ENCODE measurements at places on chromosomes 13 and 19. TPM values are rescaled to one million over a fixed set of nuclear protein-coding genes. Genes with fewer than 3 reads are reported as not detected.

Gene ZFP14
- total RNA-seq = 2.5 TPM

Gene TINCR
- 1.4 TPM for total RNA-seq

Gene ZNF790
- 0.17 TPM for total RNA-seq

Gene FLT1
- not detected for total RNA-seq

Gene ZNF813
- total RNA-seq = 0.11 TPM

Gene DLEU7
- not detected for total RNA-seq

Gene STAP2
- not detected for total RNA-seq

Gene GADD45GIP1
- total RNA-seq = 28.1 TPM

Gene CLEC4M
- total RNA-seq = not detected

Gene DAND5
- total RNA-seq = not detected

Gene TTC9B
- 0.34 TPM for total RNA-seq

Gene PCDH17
- total RNA-seq = not detected

Gene KCNJ14
- 1.7 TPM for total RNA-seq

Gene ZNF154
- total RNA-seq = not detected

Gene SLITRK5
- total RNA-seq = 0.60 TPM
